ENCODE measurements at places on chromosomes 3 and 15. TPM values are rescaled to one million over a fixed set of nuclear protein-coding genes. Genes with fewer than 3 reads are reported as not detected.
A peak's percentile ranks its signal among the peaks of the same experiment; 100 is the strongest.

Gene APBA2
- total RNA-seq, result 29.5 TPM

Gene CCR8
- 0.55 TPM for total RNA-seq

Gene APEH
- total RNA-seq, result 179 TPM

Gene ZWILCH
- 37.2 TPM for total RNA-seq

Gene FBXW12
- total RNA-seq, result not detected

Gene ABHD6
- total RNA-seq, result 4.4 TPM

Gene SRPRB
- 45.3 TPM for total RNA-seq

Gene ZCWPW2
- total RNA-seq, result 0.42 TPM

Gene HRH1
- 0.29 TPM for total RNA-seq

Gene GLCE
- 3.2 TPM for total RNA-seq

Gene LRRC3B
- total RNA-seq, result not detected

Gene MAP1A
- 5.6 TPM for total RNA-seq

Gene GP9
- total RNA-seq, result not detected

Gene CACNA2D2
- total RNA-seq, result 0.78 TPM

Gene WDR49
- not detected for total RNA-seq

DNA sequence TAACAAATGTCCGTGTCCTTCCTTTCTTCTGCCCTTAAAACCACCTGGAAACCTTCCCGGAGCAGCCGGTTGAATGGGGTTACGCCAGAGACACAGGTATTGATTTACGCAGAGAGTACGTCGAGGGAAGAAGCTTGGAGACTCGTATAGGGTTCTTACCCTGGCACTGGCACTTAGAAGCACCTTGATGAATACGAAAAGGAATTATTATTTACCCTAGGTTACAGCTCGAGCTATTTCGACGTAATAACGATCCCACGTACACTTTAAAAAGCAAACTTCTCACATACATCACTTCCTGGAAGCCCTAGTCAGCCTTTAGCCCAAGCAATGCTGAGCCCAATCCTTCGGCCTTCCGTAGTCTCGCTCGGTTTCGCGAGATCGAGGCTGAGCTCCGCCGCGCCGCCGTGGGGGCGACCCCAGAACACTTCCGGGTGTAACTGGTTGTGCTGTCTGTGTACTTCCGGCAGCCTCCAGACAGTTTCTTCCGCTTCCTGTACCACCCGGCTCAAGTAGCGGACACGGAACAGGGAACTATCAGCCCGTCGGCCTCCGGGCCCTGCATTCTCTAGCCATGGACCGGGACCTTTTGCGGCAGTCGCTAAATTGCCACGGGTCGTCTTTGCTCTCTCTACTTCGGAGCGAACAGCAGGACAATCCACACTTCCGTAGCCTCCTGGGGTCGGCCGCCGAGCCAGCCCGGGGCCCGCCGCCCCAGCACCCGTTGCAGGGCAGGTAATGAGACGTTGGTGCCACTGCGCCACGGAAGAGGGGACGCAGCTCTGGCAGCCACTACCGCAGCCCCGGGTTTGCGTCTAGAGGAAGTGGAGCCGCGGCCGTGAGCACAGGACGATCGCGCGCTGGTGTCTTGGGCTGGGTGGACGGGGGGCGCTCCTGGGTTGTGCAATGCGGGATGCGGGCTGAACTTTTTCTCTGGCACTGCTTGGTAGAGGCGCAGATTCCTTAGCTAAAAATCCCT lies at the start of gene TTC14:
TSS of gene TTC14 (plus strand) at position 476 of the 979 bp plus-strand sequence. CDS start at position 575, 99 bp downstream.
- DNase-seq, result peak; percentile 96

- no peak for DNase-seq
Observed at GRCh38 chr3:52696830-52697631, 8.6 kb downstream of the GLT8D1 start.

DNA sequence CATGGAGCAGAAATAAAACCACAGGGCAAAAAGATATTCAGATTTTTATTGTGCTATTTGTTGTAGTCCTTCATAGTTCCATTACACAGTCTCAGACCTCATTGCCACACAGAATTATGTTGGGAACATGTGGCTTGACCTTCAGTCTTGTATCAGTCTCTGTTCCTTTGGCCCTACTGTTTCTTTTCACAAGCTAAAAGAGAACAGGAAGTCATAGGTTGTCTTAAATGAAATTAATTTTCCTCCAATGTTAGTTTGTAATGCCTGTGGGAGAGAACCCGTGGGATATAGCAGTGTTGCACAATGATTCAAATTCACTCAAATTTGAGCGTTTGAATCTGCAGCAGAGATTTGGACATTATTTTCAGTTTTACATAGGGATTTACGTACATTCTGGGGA lies 359.9 kb downstream of the LRTM1 start:
- DNase-seq, result no peak

DNA sequence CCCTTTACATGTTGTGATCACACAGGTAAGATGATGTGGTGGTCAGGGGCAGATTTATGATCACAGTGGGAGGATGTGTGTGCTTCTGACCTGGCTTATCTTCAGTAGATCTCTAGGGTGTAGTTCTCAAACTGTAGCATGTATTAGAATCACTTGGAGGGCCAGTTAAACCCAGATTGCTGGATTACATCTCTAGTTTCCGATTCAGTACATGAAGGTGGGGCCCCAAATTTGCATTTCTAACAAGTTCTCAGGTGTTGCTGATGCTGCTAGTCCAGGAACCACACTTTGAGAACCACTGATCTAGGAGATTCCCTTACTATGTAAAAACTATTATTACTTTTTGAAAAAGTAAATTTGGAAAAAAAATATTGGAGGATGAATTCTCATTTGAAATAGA lies 199.3 kb upstream of the GOLIM4 start:
- no peak for DNase-seq

DNA sequence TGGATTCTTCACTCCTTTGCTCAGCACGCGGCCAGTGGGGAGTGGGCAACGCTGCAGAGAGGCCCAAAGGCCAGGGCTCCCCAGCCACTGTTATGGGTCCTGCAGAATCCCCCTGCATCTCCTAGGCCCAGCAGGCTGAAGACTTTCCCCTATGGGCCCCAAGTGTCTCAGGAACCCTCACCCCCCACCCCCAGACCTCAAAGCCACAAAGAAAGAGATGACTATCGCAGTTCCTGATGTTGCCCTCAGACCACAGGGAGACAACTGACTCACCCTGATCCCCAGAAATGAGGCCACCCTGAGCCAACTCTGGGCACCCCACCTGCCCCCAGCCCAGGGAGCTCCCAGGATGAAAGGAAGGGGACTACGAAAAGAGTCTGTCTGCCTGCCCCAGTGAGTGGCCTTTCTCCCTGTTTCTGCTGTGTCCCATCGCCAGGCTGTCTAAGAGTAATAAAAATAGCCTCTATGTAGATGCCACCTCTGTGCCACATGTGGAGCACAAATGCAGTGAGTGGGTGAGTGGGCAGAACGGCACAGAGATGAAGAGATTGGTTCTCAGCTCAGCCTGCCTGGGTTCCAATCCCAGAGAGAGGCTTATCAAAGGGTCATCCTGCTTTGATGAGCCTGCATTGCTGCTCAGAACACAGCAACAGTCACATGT lies 283.0 kb downstream of the UACA start:
- peak; percentile 87 for DNase-seq

GRCh38 chr3:109070211-109070610 lies 47.7 kb downstream of the MORC1 start:
- DNase-seq, result no peak

DNA sequence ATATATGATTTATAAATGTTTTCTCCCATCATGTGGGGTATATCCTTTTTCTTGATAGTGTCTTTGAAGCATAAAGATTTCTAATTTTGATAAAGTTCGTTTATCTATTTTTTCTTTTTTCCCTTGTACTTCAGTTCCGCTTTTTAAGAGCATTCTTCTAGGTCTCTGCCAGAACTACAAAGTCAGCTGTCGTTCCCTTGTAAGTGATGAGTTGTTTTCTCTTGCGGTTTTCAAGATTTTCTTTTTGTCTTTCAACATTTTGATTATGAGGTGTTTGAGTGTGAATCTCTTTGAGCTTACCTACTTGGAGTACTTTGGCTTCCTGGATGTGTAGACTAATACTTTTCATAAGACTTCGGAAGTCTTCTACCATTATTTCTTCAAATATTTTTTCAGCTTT lies 9.3 kb upstream of the PRICKLE2 start:
- no peak for DNase-seq

GRCh38 chr3:103873021-103873420 lies 1438.2 kb downstream of the ZPLD1 start:
- DNase-seq, result no peak

GRCh38 chr3:110984456-110985250 lies 87.0 kb upstream of the NECTIN3 start:
- DNase-seq, result no peak

- DNase-seq, result peak; percentile 68
Observed at GRCh38 chr3:46372492-46373359, 2.0 kb downstream of the CCR5 start.

GRCh38 chr3:141064255-141064926 lies 13.2 kb downstream of the SPSB4 start:
- DNase-seq, result no peak

- DNase-seq, result no peak
Observed at GRCh38 chr3:134839990-134840389, 44.9 kb downstream of the EPHB1 start.

- DNase-seq, result no peak
Observed at GRCh38 chr3:187031934-187032333, 101.6 kb downstream of the ST6GAL1 start.

GRCh38 chr3:175940881-175941280 lies 1081.7 kb downstream of the NAALADL2 start:
- no peak for DNase-seq

DNA sequence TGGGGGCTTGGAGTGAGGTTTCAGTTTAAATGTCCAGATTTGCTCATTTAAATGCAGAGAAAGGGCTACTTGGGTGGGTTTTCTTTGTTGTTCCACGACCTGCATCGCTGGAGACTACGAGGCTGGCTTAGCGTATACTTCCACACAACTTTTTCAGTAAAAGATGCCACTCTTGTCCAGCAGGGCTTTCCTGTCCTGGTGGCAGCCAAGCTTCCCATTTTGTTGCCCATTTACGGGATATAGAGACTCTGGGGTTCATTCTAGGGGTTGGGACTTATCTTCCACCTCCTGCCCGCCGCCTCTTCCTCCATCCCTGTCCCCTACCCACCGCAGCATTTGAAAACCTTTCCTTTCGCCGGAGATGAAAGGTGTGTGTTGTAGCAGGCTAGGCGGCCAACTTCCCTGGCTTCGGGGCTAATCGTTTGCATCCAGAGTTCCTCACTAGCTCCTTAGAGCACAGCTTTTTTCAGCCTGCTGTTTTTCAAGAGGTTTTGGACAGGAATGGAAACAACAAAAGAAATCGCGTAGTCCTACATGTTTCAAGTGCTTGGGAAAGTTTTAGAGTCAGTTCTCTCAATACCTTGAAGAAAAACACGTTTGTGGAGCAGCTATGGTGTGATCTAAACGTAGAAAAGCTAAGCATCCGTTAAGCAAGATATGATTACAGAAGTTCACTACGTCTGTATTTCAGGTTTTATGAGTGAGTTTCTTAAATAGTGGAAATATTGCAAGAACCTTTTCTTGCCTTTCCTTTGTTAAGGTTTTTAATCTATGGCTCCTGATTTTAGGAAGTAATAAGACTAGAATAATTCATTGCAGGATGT lies 843 bp downstream of the CHRNA5 start:
- DNase-seq, result no peak

GRCh38 chr15:38398134-38398533 lies 55.8 kb upstream of the FAM98B start:
- DNase-seq, result no peak

DNA sequence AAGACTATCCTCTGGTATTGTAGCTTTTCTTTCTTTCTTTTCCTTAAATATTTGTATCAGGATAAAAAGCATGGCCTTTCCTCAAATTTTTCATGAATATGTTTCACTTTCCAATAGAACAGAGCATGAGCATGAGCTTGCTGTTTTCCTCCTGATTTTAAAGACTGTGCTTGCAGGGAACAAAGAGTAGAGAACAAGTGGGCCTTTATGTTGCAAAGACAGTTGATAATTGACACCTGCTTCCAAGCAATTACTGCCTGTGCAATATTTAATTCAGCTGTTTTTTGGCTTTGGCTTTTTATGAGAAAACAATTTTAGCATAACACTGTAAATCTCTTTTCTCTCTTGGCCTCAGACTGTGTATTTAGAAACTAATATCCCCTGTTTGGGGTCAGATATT lies 263.6 kb upstream of the AZI2 start:
- no peak for DNase-seq

DNA sequence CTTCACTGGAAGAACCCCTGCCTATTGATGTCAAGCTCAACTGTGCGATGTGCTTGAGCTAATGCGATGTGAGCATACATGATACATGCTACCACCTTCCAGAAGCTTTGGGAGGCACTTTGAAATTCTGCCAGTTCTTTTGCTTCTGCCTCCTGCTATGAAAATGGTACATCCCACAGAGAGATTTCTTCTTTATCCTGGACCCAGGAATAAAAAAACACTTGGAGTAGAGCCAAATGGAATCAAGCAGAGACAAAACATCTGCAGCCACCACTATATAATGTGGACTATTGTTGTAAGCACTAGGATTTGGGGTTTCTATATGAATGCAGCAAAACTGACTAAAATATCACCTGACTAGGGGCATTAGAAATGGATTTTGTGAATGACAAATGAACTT lies 119.9 kb upstream of the GAP43 start:
- DNase-seq, result no peak

- DNase-seq, result no peak
Observed at GRCh38 chr15:76260246-76260938, 50.9 kb downstream of the ETFA start.

DNA sequence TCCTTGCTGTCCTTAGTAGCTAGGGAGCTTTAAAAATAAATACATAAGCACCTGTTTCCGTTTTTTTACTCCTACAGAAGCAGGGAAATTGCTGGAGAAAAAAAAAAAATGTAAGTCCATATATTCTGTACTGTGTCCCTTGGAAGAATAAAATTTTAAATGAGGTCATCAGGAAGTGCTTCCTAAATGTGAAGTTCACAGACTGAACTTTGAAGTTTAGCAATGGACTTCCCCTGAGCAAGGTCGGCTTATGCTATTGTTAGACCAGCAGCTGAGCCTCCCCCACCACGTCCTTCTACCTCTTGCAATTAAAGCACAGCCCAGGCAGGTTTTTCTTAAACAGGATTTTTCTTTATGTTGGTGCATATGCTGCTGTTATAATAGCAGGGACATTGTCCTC lies 26.3 kb downstream of the LIPC start:
- no peak for DNase-seq

- DNase-seq, result peak; percentile 39
Observed at GRCh38 chr3:354432-354831, 157.9 kb downstream of the CHL1 start.

DNA sequence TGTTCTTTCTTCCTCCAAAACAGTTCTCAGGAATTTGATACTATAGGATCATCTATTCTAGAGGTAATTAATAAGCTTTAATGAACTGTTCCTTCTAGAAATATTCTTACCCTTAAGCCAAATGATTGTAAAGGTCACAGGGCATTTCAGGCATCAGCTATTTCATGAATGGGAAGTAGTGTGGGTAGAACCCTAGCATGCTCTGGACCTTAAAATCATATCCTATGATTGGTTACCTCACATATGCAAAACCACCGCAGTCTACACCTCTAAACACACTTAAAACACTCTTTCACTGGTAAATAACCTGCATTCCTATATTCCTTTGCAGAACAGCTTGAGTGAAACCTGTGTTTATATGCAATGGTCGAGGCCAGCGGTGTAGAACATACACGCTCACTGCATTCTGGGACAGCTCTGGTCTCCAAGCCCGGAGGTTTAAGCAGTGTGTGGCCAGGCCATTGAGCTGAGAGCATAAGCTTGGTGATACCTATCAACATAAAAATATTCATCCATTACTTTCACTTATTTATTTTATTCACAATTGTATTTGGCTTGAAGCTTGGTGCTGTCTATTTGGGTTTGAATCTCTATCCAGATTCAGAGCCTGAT lies 87.7 kb upstream of the RASGRP1 start:
- peak; percentile 42 for DNase-seq
